Activated T-cell treated with anti-CD3 and anti-CD28 coated beads for 48 hours (primary cell): ENCODE measurements at places on chromosomes 11 and 22.

- DNase-seq, result no peak
These were observed 3.2 kb upstream of the CACNA1I start for GRCh38 chr22:39567135-39567946.

- no peak for DNase-seq
These were observed 77.2 kb downstream of the TMPRSS5 start for GRCh38 chr11:113628912-113629311.

DNA sequence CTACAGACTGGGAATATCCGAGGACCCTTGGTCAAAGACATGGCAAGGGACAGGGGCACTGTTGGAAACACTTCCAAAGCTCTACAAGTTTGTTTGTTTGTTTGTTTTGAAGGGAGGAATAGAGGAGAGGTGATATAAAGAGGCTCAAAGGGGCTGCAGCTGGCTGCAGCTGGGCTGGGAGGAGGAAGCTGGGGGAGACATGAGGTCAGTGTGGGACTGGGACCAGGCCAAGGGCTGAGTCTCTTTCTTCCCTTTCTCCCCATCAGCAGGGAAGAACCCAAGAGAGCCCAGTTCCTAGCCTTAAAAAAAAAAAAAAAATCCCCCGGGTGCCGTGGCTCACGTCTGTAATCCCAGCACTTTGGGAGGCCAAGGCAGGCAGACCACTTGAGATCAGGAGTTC is 5.0 kb downstream of the RHOG start:
- DNase-seq, result no peak

DNA sequence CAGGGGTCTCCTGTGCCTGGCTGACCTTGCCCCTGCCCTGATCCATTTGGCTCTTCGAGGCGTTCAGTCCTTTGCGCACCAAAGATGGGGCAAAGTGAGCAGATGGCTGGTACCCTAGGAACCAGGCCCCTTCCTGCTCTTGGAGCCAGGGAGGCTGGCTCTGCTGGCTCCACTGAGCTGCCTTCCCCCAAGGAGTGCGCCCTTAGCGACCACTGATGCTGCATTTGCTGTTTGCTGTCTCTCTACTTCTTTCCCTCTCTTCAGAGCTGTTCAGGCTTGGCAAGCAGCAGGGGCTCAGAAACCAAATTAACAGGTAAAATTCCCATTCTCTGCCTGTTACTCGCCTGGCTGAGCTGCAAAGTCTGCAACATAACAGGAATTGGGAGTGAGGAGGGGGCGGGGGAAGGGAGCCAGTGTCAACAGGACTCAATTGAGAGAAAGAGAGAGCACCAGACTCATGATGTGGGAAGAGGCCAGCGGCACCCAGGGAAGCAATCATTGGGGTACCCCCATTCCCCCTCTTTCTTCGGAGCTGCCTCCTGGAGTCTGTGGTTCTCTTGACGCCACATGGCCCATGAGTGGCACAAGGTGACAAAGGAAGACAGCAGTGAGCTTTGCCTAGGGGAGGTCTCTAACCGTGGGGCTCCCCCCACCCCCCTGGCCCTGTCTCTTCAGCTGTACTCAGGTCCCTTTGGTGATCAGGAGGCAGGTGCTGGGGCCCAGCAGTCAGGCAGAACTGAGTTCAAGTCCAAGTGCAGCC is 102.3 kb downstream of the TP53I11 start:
- DNase-seq, result no peak

GRCh38 chr22:49028111-49028510 is 799.6 kb downstream of the BRD1 start:
- DNase-seq, result no peak
